BJ (cell line): ENCODE measurements at places on chromosomes 4 and X.
A peak's percentile ranks its signal among the peaks of the same experiment; 100 is the strongest.

- no peak for DNase-seq
Observed at GRCh38 chr4:183141997-183142396, 42.9 kb downstream of the WWC2 start.

GRCh38 chrX:111661241-111661640 lies 19.7 kb upstream of the ALG13 start:
- no peak for DNase-seq

GRCh38 chr4:8523766-8524165 lies 56.4 kb upstream of the GPR78 start:
- no peak for DNase-seq

DNA sequence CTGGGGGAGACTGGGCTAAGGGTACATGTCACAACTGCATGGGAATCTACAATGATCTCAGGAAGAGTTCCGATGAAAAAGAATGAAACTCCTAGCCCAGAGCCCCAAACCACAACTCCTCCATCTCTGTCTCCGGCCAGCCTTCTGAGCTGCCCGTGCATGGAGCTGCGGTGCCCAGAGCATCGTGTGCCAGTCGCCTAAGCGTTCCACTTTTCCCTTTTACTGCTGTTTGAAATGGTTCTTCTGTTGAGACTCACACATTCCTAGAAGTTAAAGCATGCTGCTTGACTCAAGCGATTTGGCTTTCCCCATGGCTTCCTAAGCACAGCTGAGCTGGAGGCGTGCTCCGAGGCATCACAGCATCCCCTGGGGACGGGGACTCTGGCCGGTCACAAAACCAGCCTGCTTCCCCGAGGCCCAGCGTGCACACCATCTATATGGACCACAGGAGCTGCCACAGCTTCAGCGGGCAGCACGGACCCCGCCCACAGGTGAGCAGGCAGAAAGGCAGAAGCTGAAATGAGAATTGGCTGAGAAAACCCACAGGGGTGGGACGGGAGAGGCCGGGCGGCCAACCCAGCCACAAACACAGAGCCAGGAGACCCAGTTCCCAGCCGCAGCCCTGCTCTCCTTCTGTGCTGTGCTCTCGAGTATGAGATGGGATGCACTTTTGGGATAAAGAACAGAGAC lies 5.0 kb downstream of the CCNQ start:
- no peak for DNase-seq

- peak; percentile 61 for DNase-seq
Observed at GRCh38 chr4:37661772-37662171, 24.4 kb downstream of the RELL1 start.

DNA sequence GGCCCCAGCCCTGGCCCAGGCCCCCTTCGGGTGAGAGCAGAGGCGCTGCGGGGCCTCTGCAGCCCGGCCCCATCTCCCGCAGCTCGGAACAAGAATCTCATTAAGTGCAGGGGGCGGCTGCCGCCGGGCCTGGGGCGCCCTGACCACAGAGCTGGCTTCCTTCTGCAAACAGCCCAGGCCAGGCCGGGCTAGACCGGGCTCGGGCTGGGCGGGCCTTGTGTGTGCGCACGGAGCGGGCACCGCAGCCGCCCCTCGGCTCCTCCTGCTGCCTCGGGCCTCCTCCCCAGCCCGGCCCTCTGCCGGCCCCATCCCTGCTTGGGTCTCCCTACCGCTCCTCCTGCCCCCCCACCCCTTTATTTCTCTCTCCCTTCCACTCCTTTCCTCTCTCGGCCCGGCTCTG lies 83.3 kb downstream of the EFNB1 start:
- no peak for DNase-seq

GRCh38 chrX:32483534-32484136 lies 727.7 kb downstream of the DMD start:
- DNase-seq, result no peak

DNA sequence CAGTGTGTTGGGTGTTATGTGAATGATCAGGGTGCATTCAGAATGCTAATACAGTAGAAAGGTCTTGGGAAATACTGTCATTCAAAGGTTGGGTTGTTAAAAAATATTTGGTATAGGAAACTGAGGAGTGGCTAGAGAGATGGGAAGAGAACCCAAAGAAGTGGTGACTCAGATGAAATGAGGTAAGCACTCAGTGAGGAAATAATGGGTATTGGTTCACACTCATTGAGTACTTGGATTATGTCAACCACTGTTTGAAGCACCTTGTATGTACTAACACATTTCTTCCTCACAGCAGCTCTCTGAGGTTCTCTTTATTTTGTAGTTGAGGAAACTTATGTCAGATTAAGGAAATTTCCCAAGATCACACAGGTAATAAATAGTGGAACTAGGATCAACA lies 40.8 kb upstream of the NUDT6 start:
- no peak for DNase-seq

GRCh38 chr4:56860781-56861180 lies 39.3 kb upstream of the SPINK2 start:
- DNase-seq, result no peak

- no peak for DNase-seq
Observed at GRCh38 chr4:180449395-180449956, 1793.7 kb upstream of the TENM3 start.
